ENCODE measurements at places on chromosomes 16 and 17. TPM values are rescaled to one million over a fixed set of nuclear protein-coding genes. Genes with fewer than 3 reads are reported as not detected.
A peak's percentile ranks its signal among the peaks of the same experiment; 100 is the strongest.

GRCh38 chr16:65769776-65770438 is 596.6 kb upstream of the CDH5 start:
- H3K4me3 ChIP-seq = no peak overlapping the region
- H3K27ac ChIP-seq = no peak overlapping the region
- no peaks in the 10 kb centered on the region for H3K36me3 ChIP-seq
- H3K4me1 ChIP-seq = no peaks in the 10 kb centered on the region
- DNase-seq = no peak

GRCh38 chr17:8387914-8388651 is 5.1 kb upstream of the RPL26 start:
- no peak for DNase-seq
- H3K27me3 ChIP-seq = no peaks in the 10 kb centered on the region
- H3K36me3 ChIP-seq = no peaks in the 10 kb centered on the region
- no peak overlapping the region for H3K4me3 ChIP-seq
- no peaks in the 10 kb centered on the region for H3K4me1 ChIP-seq
- H3K27ac ChIP-seq = no peak overlapping the region

GRCh38 chr16:75703306-75703705 is 2.0 kb upstream of the DUXB start:
- H3K36me3 ChIP-seq = no peaks in the 10 kb centered on the region
- H3K4me3 ChIP-seq = no peak overlapping the region
- no peaks in the 10 kb centered on the region for H3K4me1 ChIP-seq
- H3K27ac ChIP-seq = no peak overlapping the region
- no peak for DNase-seq

DNA sequence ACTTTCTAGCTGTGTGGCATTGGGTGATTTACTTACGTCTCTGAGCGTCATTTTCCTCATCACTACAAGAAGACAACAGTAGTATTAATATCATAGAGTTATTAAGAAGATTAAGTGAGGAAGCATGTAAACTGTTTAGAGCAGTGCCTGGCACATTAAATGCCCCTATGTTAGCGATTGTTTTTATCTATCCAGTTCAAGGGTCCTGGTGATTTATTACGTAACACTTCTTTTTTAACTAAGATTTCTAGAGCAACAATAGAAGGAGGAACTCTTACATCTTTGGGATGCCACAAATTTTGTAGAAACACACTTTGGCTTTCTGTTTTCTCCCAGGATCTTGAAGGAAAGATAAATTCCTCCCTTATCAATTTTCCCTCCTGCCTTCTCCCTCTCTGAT is 3.3 kb upstream of the GAS7 start:
- H3K4me3 ChIP-seq = no peak overlapping the region
- H3K27me3 ChIP-seq = no peaks in the 10 kb centered on the region
- H3K4me1 ChIP-seq = peaks cover 4% of the 10 kb centered on the region
- H3K36me3 ChIP-seq = no peaks in the 10 kb centered on the region

GRCh38 chr17:73029991-73030390 is 62.5 kb downstream of the SLC39A11 start:
- no peaks in the 10 kb centered on the region for H3K27me3 ChIP-seq
- H3K4me3 ChIP-seq = no peak overlapping the region
- no peak for DNase-seq
- peaks cover 12% of the 10 kb centered on the region for H3K36me3 ChIP-seq
- no peak overlapping the region for H3K27ac ChIP-seq

- H3K4me1 ChIP-seq = peaks cover 30% of the 10 kb centered on the region
- no peaks in the 10 kb centered on the region for H3K27me3 ChIP-seq
- H3K4me3 ChIP-seq = 0 out of 2 replicates have a peak overlapping the region, but pooled peaks have one; percentile 22
- H3K36me3 ChIP-seq = peaks cover 22% of the 10 kb centered on the region
Measured at GRCh38 chr17:80892019-80892855, 99.4 kb upstream of the CHMP6 start.

DNA sequence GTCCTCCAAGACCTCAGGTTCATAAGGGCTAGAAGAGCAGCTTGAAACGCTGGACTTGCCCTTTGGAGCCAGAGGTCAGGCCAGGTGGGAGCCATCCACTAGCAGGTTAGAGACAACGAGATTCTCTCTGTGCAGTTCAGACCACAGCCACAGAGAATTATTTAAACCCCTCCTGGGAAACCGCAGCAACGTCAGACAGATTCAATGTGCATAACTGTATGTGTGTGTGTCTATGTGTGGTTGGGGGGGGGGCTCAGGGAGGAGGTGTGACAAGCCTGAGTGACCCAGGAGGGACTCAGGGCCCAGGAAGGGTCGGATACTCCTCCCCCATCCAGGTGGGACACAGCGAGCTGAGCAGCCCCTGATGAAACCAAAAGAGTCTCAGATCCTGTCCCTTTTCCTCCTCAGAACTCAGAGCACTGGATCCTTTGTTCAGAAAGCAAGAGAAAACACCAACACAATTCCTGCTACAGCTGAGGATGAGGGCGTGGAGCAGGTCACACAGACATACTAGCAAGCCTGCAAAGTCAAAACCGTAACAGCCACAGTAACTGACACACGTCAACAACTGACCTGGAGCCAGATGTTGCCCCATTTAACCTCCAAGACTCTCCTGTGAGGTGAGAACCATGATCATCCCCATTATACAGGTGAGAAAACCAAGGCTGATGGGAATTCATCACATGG is 66.8 kb downstream of the XYLT1 start:
- H3K4me1 ChIP-seq = peaks cover 13% of the 10 kb centered on the region
- H3K36me3 ChIP-seq = no peaks in the 10 kb centered on the region
- peak overlapping the region; percentile 22 for H3K27ac ChIP-seq

GRCh38 chr16:69166946-69167930 is 19.7 kb upstream of the SNTB2 start:
- peaks cover 11% of the 10 kb centered on the region for H3K4me1 ChIP-seq
- no peak overlapping the region for H3K4me3 ChIP-seq
- H3K27ac ChIP-seq = no peak overlapping the region
- H3K27me3 ChIP-seq = no peaks in the 10 kb centered on the region

DNA sequence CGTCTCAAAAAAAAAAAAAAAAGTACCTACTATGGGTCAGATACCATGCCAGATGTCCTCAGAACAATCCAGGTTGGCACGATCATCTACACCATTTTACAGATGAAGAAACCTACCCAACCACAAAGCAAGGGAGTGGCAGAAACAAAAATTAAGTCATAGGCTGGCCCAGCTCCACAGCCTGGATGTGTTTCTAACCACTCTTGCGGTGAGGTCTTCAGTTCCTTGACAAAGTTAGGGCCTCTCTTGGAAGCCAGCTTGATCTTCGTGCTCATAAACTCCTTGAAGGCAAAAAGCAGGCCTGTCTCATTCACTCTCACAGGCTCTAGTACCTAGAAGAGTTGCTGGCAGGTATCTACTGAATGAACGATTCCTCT is 6.2 kb downstream of the GGA2 start:
- H3K27me3 ChIP-seq = no peaks in the 10 kb centered on the region
- H3K4me1 ChIP-seq = peaks cover 48% of the 10 kb centered on the region
- peak overlapping the region; percentile 86 for H3K27ac ChIP-seq
- DNase-seq = no peak
- H3K36me3 ChIP-seq = peaks cover 12% of the 10 kb centered on the region

DNA sequence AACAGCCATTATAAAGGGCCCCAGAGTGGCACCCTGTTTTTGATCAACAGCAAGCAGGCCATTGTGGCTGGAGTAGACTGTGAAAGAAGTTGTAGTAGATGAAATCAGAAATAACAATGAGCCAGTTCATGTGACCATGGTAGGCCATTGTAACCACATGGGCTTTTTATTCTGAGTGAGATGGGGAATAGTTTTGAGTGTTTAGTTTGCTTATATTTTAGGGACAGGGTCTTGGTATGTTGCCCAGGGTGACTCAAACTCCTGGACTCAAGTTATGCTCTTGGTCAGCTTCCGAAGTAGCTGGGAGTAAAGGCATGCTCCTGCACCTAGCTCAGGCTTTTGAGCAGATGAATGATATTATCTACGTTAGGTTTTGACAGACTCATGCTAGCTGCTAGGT is 12.0 kb downstream of the CBFB start:
- no peak overlapping the region for H3K4me3 ChIP-seq
- DNase-seq = no peak
- peak overlapping the region; percentile 26 for H3K27ac ChIP-seq
- peaks cover 3% of the 10 kb centered on the region for H3K36me3 ChIP-seq

The SPNS2 gene
- 0.56 TPM for total RNA-seq

The ASPHD1 gene
- total RNA-seq = not detected

The KIF19 gene
- not detected for total RNA-seq

The STX4 gene
- 41.9 TPM for total RNA-seq

The RHBDL3 gene
- total RNA-seq = 0.05 TPM

Data from GM12878 (cell line).